ENCODE measurements at places on chromosomes 16 and 17. TPM values are rescaled to one million over a fixed set of nuclear protein-coding genes. Genes with fewer than 3 reads are reported as not detected.
A peak's percentile ranks its signal among the peaks of the same experiment; 100 is the strongest.

- no peak for DNase-seq
- H3K4me1 ChIP-seq: peaks cover 24% of the 10 kb centered on the region
- H3K4me3 ChIP-seq: peak overlapping the region; percentile 93
- peak overlapping the region; percentile 44 for H3K27ac ChIP-seq
Observed at GRCh38 chr17:44071772-44072171, 1.2 kb downstream of the G6PC3 start.

DNA sequence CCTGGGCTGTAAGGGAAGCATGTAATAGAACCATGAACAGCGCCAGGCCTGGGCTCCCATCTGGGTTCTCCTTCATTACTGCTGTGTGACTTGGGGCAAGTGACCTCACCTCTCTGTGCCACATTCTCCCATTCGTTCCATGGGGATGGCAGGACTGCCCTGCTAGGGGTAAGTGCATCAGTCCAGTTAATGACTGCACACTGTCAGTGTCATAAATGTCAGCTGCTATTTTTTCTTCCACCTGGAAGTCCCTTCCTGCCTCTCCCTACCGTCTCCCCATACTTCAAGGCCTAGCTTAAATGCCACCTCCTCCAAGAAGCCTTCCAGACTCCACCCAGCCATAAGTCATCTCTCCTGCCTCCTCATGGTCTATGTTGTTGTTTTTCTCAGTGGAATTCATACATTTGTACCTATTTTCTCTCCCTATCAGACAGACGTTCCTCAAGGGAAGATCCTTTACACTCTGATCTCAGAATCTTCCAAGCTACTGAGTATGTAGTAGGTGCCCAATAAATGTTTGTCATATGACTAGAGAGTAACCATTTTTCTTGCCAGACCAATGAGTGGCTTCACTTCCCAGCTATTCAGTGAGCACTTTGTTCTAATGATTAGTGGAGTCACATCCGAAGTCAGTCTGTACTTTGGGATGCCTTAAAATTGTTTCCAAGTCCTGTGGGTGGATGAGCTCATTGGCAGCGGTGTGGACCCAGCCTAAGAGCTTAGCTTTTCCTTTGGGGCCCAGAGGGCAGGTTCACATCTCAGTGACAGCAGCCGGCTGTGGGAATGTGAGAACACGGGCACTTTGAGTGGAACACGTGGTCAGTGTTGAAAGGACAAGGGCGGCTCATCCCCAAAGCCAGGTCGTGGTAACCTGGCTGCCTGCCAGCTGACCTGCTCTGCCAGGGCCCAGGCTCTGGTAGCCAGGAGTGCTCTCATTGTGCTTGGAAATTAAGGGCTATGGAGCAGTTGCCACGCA lies 147.5 kb upstream of the GSE1 start:
- no peaks in the 10 kb centered on the region for H3K36me3 ChIP-seq
- no peak for DNase-seq
- no peak overlapping the region for H3K4me3 ChIP-seq
- peaks cover 6% of the 10 kb centered on the region for H3K4me1 ChIP-seq

- no peak for DNase-seq
- H3K27me3 ChIP-seq: no peaks in the 10 kb centered on the region
- H3K27ac ChIP-seq: no peak overlapping the region
- no peak overlapping the region for H3K4me3 ChIP-seq
- no peaks in the 10 kb centered on the region for H3K36me3 ChIP-seq
Observed at GRCh38 chr17:59160157-59161025, 4.8 kb downstream of the PRR11 start.

DNA sequence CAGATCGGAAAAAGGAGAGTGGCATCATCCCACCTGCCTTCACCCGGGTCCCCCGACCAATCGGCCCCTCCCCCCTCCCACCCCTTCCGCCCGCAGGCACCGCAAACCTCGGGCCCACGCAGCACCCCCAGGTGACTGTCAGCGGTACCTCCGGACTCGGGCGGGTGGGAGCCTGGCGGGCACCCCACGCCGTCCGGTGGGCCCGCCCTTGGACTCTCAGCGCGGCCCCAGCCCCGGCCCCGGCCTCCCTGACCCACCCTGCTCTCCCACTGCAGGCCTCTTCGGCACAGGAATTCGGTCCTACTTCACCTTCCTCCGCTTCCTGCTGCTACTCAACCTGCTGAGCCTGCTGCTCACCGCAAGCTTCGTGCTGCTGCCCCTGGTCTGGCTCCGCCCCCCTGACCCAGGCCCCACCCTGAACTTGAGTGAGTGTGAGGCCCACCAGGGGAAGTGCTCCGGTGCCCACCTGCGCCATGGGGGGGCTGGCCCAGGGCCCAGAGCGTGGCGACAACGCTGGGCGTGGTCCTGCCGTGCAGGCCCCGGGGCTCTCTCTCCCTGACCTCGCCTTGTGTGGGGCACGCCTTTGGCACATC lies 1.6 kb downstream of the TMC8 start:
- peaks cover 53% of the 10 kb centered on the region for H3K36me3 ChIP-seq
- no peaks in the 10 kb centered on the region for H3K27me3 ChIP-seq
- peak overlapping the region; percentile 55 for H3K27ac ChIP-seq
- H3K4me1 ChIP-seq: peaks cover 47% of the 10 kb centered on the region

- no peak overlapping the region for H3K4me3 ChIP-seq
- H3K27ac ChIP-seq: no peak overlapping the region
- no peak for DNase-seq
- no peaks in the 10 kb centered on the region for H3K27me3 ChIP-seq
Observed at GRCh38 chr17:21186399-21187187, 27.4 kb downstream of the TMEM11 start.

- H3K4me1 ChIP-seq: no peaks in the 10 kb centered on the region
- DNase-seq: no peak
- peaks cover 7% of the 10 kb centered on the region for H3K27me3 ChIP-seq
- no peak overlapping the region for H3K27ac ChIP-seq
- H3K36me3 ChIP-seq: no peaks in the 10 kb centered on the region
Observed at GRCh38 chr16:13421726-13422125, 498.2 kb upstream of the ERCC4 start.

DNA sequence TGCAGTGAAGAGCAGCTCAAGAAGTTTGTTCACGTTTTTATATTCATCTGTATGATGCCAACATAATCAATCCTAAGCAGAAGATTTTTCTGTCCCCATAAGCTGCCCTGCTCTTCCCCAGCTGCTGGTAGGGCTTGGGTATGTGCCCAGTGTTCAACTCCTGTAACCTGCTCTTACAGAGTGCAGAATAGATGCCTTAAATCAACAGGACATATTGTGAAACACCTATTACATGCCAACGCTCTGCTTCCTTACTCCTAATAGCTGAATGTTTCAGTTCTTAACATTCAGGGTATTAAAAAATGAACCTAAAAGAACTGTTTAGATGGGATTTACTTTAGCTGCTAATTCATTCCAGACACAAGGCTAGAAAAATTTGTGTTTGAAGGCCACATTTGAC lies 190.9 kb downstream of the HS3ST3A1 start:
- no peak for DNase-seq
- no peak overlapping the region for H3K27ac ChIP-seq
- H3K27me3 ChIP-seq: peaks cover 10% of the 10 kb centered on the region

DNA sequence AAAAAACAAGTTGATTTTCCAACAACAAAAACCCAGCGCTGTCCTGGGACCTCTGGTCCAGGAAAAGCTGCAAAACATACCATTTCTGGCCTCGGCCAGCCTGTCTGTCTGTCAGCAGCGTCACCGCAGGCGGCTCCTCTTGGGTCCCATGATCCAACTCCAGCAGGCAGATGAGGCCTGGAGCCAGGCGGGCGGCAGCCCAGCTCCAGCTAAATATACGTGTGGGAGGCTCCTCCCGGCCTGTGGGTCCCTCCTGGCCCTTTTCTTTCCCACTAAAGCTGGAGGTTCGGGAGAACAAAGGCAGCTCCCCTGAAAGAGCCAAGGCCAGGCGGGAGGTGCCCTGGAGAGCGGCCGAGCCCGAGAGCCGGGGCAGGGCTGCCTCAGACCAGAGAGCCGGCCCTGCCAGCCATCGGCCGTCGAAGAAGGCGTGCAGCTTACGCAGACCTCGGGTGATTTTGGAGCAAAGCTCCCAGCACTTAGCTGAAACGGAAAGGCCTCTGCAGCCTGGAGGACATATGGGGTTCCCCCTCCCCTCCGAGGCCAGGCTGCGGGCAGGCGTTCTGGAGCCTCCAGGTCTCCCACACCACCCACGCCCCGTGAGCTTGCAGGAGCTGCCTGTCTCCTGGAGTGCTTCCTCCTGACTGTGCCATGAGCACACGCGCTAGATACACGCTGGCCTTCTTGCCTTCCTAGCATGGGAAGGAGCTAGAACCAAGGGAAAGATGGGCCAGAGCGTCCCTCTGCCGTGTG lies 19.9 kb upstream of the JPH3 start:
- no peaks in the 10 kb centered on the region for H3K36me3 ChIP-seq
- H3K27ac ChIP-seq: no peak overlapping the region
- H3K27me3 ChIP-seq: peaks cover 70% of the 10 kb centered on the region
- no peaks in the 10 kb centered on the region for H3K4me1 ChIP-seq
- H3K4me3 ChIP-seq: no peak overlapping the region

- no peaks in the 10 kb centered on the region for H3K4me1 ChIP-seq
- no peak for DNase-seq
- no peak overlapping the region for H3K4me3 ChIP-seq
- no peak overlapping the region for H3K27ac ChIP-seq
- H3K27me3 ChIP-seq: peaks cover 8% of the 10 kb centered on the region
Observed at GRCh38 chr17:79429864-79430494, 180.9 kb downstream of the RBFOX3 start.

DNA sequence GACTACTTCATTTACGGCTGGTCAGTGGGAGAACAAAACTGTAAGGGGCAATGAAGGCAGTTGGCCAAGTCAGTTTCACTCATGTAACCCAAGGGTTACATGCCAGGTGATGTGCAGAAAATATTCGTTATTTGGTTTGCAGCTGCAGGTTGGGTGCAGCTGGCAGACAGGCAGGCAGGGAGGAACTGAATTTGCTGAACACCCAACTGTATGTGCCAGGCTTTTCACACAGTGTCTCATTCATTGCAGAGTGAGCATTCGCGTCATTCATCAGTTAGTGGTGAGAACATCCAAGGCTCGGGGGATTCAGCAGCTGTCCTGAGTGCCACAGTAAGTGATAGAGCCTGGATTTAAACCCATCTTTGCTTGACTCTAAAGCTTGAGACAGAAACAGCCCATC lies 59.7 kb downstream of the ABCC6 start:
- H3K27me3 ChIP-seq: no peaks in the 10 kb centered on the region
- no peaks in the 10 kb centered on the region for H3K4me1 ChIP-seq
- H3K36me3 ChIP-seq: no peaks in the 10 kb centered on the region
- no peak overlapping the region for H3K4me3 ChIP-seq
- no peak for DNase-seq

GRCh38 chr17:30808785-30809286 lies 15.7 kb downstream of the CRLF3 start:
- no peaks in the 10 kb centered on the region for H3K27me3 ChIP-seq
- H3K4me1 ChIP-seq: peaks cover 61% of the 10 kb centered on the region
- peaks cover 23% of the 10 kb centered on the region for H3K36me3 ChIP-seq

DNA sequence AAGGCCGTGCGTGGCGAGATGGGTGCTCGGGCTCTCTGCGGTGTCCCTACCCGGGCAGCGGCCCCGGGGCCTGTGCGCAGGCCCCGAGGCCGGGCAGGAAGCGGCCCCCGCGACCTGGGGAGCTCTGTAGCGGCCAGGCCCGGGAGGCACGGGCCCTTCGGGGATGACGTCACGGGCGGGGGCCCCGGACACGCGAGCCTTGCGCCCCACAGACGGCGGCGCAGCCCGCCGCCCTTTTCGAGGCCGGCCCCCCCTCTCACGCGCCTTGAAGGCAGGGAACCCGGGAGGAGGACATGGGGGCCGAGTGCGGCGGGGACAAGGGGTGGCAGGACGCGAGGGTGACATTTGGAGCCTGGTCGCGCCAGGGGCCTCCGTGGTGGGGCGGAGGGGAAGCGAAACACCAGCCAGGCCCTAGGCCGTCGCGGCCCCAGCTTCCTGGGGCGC lies 1.1 kb downstream of the RAI1 start:
- H3K36me3 ChIP-seq: peaks cover 2% of the 10 kb centered on the region
- peaks cover 38% of the 10 kb centered on the region for H3K4me1 ChIP-seq
- H3K4me3 ChIP-seq: peak overlapping the region; percentile 88
- H3K27ac ChIP-seq: peak overlapping the region; percentile 94

- H3K27me3 ChIP-seq: no peaks in the 10 kb centered on the region
- H3K27ac ChIP-seq: no peak overlapping the region
- DNase-seq: no peak
- H3K4me3 ChIP-seq: no peak overlapping the region
- no peaks in the 10 kb centered on the region for H3K36me3 ChIP-seq
- H3K4me1 ChIP-seq: peaks cover 2% of the 10 kb centered on the region
Observed at GRCh38 chr17:20934288-20934687, 108.5 kb downstream of the USP22 start.

DNA sequence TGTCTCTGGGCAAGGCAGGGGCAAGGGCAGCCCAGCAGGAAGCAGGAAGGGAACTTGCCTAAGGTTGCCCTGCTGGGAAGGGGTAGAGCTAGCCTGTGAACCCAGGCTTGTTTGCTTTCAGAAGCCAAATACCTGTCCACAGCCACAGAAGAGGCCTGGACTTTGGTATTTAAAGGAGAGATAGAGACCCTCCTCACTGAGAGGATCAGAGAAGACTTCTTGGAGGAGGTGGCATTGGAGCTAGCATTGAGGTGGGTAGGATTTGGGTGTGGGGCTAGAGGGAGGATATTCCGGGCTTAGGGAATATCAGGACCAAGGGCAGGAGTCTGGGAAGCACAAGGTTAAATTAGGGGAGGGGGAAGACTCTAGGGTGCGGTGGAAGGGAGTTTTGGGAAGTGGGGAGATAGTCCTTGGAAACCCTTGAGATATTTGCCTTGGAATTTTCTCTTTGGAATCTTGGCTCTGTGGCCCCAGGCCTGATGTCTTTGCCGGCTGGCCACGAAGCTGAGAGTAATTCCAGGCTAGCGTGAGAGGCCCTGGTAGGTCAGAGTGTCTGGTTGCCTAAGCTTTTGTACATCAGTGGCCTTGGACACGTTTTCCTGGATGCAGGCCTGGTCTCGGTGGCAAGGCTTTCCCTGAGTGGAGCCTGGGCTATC lies 13.1 kb upstream of the ETV4 start:
- no peak overlapping the region for H3K4me3 ChIP-seq
- H3K27me3 ChIP-seq: peaks cover 34% of the 10 kb centered on the region
- DNase-seq: no peak
- H3K36me3 ChIP-seq: peaks cover 1% of the 10 kb centered on the region
- H3K27ac ChIP-seq: no peak overlapping the region

GRCh38 chr16:59042301-59042700 lies 308.2 kb upstream of the GOT2 start:
- no peaks in the 10 kb centered on the region for H3K27me3 ChIP-seq
- H3K4me3 ChIP-seq: no peak overlapping the region
- no peak overlapping the region for H3K27ac ChIP-seq
- no peak for DNase-seq

The KRT40 gene
- total RNA-seq: not detected

The KCNH6 gene
- not detected for total RNA-seq

The OMG gene
- total RNA-seq: 0.14 TPM

The SMIM5 gene
- 0.16 TPM for total RNA-seq

The USP6 gene
- 0.10 TPM for total RNA-seq

Data from activated naive CD8-positive, alpha-beta T cell treated with anti-CD3 and anti-CD28 coated beads for 36 hours (primary cell).